Small intestine (tissue), 16 donors: ENCODE measurements at places on chromosomes 4 and X. TPM values are rescaled to one million over a fixed set of nuclear protein-coding genes. Genes with fewer than 3 reads are reported as not detected.
A peak's percentile ranks its signal among the peaks of the same experiment; 100 is the strongest.

UGT2B10 gene
- not detected for polyA plus RNA-seq

CSAG3 gene
- not detected for polyA plus RNA-seq

CENPE gene
- 5.9 TPM for polyA plus RNA-seq

TRIM75 gene
- polyA plus RNA-seq: not detected

F8A3 gene
- polyA plus RNA-seq: not detected

PARM1 gene
- under 0.01 TPM for polyA plus RNA-seq

LRAT gene
- 6.8 TPM for polyA plus RNA-seq

DTHD1 gene
- 0.27 TPM for polyA plus RNA-seq

F9 gene
- polyA plus RNA-seq: not detected

RNF175 gene
- 0.38 TPM for polyA plus RNA-seq

NXF3 gene
- polyA plus RNA-seq: not detected

NAP1L3 gene
- not detected for polyA plus RNA-seq

DNA sequence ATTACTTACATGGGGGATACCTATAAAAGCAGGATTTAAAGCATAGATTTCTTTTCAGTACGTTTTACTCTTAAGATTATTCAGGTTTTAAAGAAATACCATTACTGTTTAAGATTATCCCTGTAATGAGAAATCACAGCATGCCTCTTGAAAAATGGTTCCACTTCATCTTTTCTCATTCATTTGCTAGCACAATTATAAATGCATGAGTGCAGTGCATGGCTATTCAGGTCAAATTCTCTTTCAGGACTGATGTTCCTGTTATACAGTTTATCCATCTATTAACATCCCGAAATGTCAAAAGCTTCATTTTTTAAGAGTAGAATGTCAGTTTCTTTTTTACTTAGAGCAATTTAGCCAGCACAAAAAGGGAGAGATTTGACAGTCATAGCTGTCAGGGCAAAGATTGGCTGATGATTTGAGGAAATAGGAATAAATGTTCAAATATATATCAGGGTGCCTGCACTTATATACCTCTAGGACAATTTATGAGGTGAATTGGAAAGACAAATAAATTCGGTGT is 135.2 kb downstream of the ADGRL3 start:
- no peak overlapping the region for H3K4me3 ChIP-seq
- no peaks in the 10 kb centered on the region for H3K4me1 ChIP-seq
- H3K27me3 ChIP-seq: no peaks in the 10 kb centered on the region
- no peak overlapping the region for H3K27ac ChIP-seq
- H3K36me3 ChIP-seq: no peaks in the 10 kb centered on the region

GRCh38 chr4:113300471-113300928 is 251.0 kb downstream of the ANK2 start:
- H3K36me3 ChIP-seq: peaks cover 3% of the 10 kb centered on the region
- H3K4me1 ChIP-seq: no peaks in the 10 kb centered on the region
- DNase-seq: peak; percentile 48

DNA sequence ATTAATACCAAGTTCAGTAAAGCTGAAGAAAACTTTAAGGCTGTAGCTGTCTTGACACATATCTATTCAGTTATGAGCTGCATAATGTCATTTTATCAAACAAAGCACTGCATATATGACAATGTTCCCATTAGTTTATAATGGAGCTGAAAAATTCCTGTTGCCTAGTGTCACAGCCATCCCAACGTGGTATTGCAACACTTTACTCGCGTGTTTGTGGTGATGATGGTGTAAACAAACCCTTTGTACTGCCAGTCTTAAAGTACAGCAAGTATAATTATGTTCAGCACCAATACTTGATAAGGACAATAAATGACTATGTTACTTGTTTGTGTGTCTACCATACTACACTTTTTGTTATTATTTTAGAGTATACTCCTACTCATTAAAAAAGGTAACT is 1415.6 kb upstream of the PCDH7 start:
- DNase-seq: no peak
- no peak overlapping the region for H3K27ac ChIP-seq
- H3K4me1 ChIP-seq: no peaks in the 10 kb centered on the region

GRCh38 chrX:120603707-120604360 is at the start of gene MCTS1:
TSS of gene MCTS1 (plus strand) at chrX:120604101. CDS start at chrX:120604237, 136 bp downstream.
- H3K4me1 ChIP-seq: no peaks in the 10 kb centered on the region
- peak; percentile 95 for DNase-seq
- no peaks in the 10 kb centered on the region for H3K36me3 ChIP-seq

DNA sequence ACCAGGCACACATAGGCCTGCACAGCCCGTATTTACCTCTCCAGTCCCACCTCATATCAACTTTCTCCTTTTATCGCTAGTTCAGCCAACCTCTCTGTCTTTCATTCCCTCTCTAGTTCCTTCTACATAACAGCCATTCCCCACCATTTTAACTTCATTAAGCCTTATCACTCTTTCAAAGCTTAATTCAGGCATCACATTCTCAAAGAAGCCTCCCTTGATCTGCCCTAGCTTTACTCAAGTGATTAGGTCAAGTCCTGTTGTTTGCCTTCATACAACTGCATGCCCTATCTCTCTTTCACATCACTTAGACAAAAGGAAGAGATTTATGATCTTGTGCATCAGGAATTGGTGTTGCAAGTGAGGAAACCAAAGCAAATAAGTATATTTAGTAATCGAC is 74.2 kb downstream of the ALPK1 start:
- H3K4me1 ChIP-seq: no peaks in the 10 kb centered on the region
- H3K27ac ChIP-seq: no peak overlapping the region
- no peaks in the 10 kb centered on the region for H3K36me3 ChIP-seq

DNA sequence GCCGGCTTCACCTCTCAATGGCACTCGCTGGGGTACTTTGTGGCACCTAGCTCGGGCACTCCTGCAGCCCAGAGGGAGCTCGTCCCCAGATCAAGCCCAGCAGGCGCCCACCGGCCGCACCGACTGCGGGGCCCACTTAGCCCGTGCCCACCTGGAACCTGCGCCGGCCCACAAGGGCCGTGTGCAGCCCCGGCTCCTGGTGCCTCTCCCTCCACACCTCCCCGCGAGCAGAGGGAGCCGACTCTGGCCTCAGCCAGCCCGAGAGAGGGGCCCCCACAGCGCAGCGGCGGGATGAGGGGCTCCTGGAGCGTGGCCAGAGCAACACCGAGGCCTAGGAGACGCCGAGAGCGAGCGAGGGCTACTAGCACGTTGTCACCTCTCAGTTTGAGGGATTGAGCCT is 82.1 kb upstream of the SHISA3 start:
- H3K27me3 ChIP-seq: no peaks in the 10 kb centered on the region
- no peak overlapping the region for H3K4me3 ChIP-seq
- no peak for DNase-seq
- no peaks in the 10 kb centered on the region for H3K36me3 ChIP-seq

DNA sequence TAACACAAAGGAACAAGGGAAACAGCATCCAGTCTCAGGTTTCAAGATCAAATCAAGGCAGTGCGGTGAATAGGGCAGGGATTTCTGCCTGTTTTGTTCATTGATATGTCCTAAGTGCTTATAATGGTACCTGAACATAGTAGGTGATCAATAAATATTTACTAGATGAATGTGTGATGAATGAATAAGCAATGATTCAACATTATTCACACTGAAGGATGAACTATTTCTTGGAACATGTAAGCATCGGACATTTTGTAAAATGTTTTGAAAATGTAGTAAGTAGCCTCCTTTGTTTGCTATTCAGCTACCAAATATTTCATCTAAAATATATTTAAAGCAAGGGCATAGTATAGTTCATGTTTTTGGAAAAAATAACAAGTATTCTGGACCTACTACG is 67.8 kb downstream of the USP38 start:
- no peak overlapping the region for H3K4me3 ChIP-seq
- no peaks in the 10 kb centered on the region for H3K27me3 ChIP-seq
- H3K4me1 ChIP-seq: no peaks in the 10 kb centered on the region
- no peak overlapping the region for H3K27ac ChIP-seq
- DNase-seq: no peak
- H3K36me3 ChIP-seq: no peaks in the 10 kb centered on the region

DNA sequence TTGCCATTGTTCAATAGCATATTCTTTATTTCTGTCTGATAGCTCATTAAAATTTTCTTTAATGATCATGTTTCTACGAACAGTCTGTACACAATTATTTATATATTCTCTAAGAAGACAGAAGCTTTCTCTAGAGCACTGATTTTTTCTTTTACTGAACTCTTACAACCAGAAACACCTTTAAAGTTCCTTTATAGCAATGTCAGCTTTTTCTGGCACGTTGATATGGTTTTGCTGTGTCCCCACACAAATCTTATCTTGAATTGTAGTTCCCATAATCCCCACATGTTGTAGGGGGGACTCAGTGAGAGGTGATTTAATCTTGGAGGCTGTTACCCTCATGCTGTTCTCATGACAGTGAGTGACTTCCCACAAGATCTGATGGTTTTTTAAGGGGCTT is 299.4 kb downstream of the PPARGC1A start:
- H3K27me3 ChIP-seq: no peaks in the 10 kb centered on the region
- no peak for DNase-seq
- no peak overlapping the region for H3K4me3 ChIP-seq
- no peaks in the 10 kb centered on the region for H3K4me1 ChIP-seq

- no peaks in the 10 kb centered on the region for H3K27me3 ChIP-seq
- no peaks in the 10 kb centered on the region for H3K36me3 ChIP-seq
- H3K4me1 ChIP-seq: no peaks in the 10 kb centered on the region
- no peak overlapping the region for H3K4me3 ChIP-seq
- H3K27ac ChIP-seq: no peak overlapping the region
- no peak for DNase-seq
Observed at GRCh38 chr4:38287101-38287851, 327.1 kb downstream of the PTTG2 start.

GRCh38 chrX:94053575-94053974 is 379.6 kb downstream of the FAM133A start:
- DNase-seq: peak; percentile 58
- no peak overlapping the region for H3K4me3 ChIP-seq
- no peaks in the 10 kb centered on the region for H3K27me3 ChIP-seq
- H3K4me1 ChIP-seq: peaks cover 6% of the 10 kb centered on the region

GRCh38 chr4:3687538-3687937 is 78.6 kb upstream of the ADRA2C start:
- H3K27ac ChIP-seq: no peak overlapping the region
- no peaks in the 10 kb centered on the region for H3K4me1 ChIP-seq
- H3K36me3 ChIP-seq: no peaks in the 10 kb centered on the region
- H3K4me3 ChIP-seq: no peak overlapping the region

GRCh38 chr4:38184404-38184803 is 224.2 kb downstream of the PTTG2 start:
- H3K4me3 ChIP-seq: no peak overlapping the region
- H3K4me1 ChIP-seq: peaks cover 2% of the 10 kb centered on the region
- no peaks in the 10 kb centered on the region for H3K27me3 ChIP-seq

- DNase-seq: no peak
- H3K4me3 ChIP-seq: no peak overlapping the region
- no peaks in the 10 kb centered on the region for H3K4me1 ChIP-seq
- peak overlapping the region; percentile 60 for H3K27ac ChIP-seq
- H3K36me3 ChIP-seq: no peaks in the 10 kb centered on the region
- H3K27me3 ChIP-seq: no peaks in the 10 kb centered on the region
Observed at GRCh38 chrX:148381603-148382002, 118.8 kb upstream of the AFF2 start.

GRCh38 chr4:146333187-146333894 is 119.0 kb downstream of the REELD1 start:
- H3K27me3 ChIP-seq: no peaks in the 10 kb centered on the region
- no peaks in the 10 kb centered on the region for H3K4me1 ChIP-seq
- no peaks in the 10 kb centered on the region for H3K36me3 ChIP-seq

- peak overlapping the region; percentile 0 for H3K27ac ChIP-seq
- no peaks in the 10 kb centered on the region for H3K4me1 ChIP-seq
- H3K4me3 ChIP-seq: no peak overlapping the region
- no peaks in the 10 kb centered on the region for H3K27me3 ChIP-seq
- H3K36me3 ChIP-seq: no peaks in the 10 kb centered on the region
Observed at GRCh38 chr4:77152421-77152820, 4.6 kb upstream of the CCNG2 start.

- H3K36me3 ChIP-seq: no peaks in the 10 kb centered on the region
- H3K4me3 ChIP-seq: no peak overlapping the region
- no peaks in the 10 kb centered on the region for H3K27me3 ChIP-seq
Observed at GRCh38 chr4:107757864-107758476, 37.9 kb upstream of the PAPSS1 start.

GRCh38 chr4:153241970-153242838 is 38.0 kb downstream of the TRIM2 start:
- H3K27me3 ChIP-seq: no peaks in the 10 kb centered on the region
- no peak overlapping the region for H3K27ac ChIP-seq
- no peak overlapping the region for H3K4me3 ChIP-seq
- DNase-seq: peak; percentile 76

- DNase-seq: peak; percentile 61
- H3K27ac ChIP-seq: no peak overlapping the region
- peak overlapping the region; percentile 10 for H3K4me3 ChIP-seq
Observed at GRCh38 chr4:182212211-182212761, 30.9 kb upstream of the TENM3 start.

DNA sequence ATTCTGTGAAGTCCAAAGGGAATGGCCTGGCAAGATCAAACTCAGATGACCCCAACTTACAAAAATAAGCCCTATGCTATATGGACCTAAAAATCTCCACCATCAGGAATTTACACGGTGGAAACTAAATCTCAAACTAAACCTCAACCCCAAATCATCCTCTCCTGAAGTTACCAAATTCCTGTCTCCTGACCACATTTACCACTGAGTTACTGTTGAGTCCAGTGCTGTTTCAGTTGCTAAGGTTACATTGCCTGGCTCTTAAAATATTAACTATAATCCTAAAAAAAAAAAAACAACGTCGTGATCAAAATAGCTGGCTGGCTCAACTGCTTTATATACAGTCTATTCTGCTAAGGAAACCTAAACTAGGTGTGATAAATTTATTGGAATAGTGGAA is 315.2 kb upstream of the SLIT2 start:
- H3K4me3 ChIP-seq: no peak overlapping the region
- no peak for DNase-seq
- H3K27ac ChIP-seq: no peak overlapping the region
- H3K4me1 ChIP-seq: no peaks in the 10 kb centered on the region
- H3K36me3 ChIP-seq: no peaks in the 10 kb centered on the region
- H3K27me3 ChIP-seq: no peaks in the 10 kb centered on the region

GRCh38 chrX:120236687-120237479 is 13.7 kb upstream of the ZBTB33 start:
- DNase-seq: no peak
- no peak overlapping the region for H3K4me3 ChIP-seq
- H3K27ac ChIP-seq: no peak overlapping the region
- no peaks in the 10 kb centered on the region for H3K36me3 ChIP-seq

DNA sequence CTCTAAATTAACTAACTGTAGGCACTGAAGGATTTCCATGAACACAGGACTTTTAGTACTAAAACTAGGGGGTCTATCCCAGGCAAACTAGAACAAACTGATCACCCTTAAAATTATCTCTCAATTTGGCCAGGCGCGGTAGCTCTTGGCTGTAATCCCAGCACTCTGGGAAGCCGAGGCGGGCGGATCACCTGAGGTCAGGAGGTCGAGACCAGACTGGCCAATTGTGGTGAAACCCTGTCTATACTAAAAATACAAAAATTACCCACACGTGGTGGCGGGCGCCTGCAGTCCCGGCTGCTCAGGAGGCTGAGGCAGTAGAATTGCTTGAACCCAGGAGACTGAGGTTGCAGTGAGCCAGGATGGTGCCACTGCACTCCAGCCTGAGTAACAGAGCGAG is 436.6 kb downstream of the RPA4 start:
- DNase-seq: no peak
- no peak overlapping the region for H3K27ac ChIP-seq
- no peaks in the 10 kb centered on the region for H3K36me3 ChIP-seq
- no peaks in the 10 kb centered on the region for H3K27me3 ChIP-seq
- no peaks in the 10 kb centered on the region for H3K4me1 ChIP-seq

- H3K4me3 ChIP-seq: no peak overlapping the region
- no peaks in the 10 kb centered on the region for H3K27me3 ChIP-seq
- H3K4me1 ChIP-seq: no peaks in the 10 kb centered on the region
- no peaks in the 10 kb centered on the region for H3K36me3 ChIP-seq
- H3K27ac ChIP-seq: no peak overlapping the region
Observed at GRCh38 chr4:181897935-181898334, 345.3 kb upstream of the TENM3 start.
